ENCODE measurements at places on chromosomes 7 and 10.
A peak's percentile ranks its signal among the peaks of the same experiment; 100 is the strongest.

DNA sequence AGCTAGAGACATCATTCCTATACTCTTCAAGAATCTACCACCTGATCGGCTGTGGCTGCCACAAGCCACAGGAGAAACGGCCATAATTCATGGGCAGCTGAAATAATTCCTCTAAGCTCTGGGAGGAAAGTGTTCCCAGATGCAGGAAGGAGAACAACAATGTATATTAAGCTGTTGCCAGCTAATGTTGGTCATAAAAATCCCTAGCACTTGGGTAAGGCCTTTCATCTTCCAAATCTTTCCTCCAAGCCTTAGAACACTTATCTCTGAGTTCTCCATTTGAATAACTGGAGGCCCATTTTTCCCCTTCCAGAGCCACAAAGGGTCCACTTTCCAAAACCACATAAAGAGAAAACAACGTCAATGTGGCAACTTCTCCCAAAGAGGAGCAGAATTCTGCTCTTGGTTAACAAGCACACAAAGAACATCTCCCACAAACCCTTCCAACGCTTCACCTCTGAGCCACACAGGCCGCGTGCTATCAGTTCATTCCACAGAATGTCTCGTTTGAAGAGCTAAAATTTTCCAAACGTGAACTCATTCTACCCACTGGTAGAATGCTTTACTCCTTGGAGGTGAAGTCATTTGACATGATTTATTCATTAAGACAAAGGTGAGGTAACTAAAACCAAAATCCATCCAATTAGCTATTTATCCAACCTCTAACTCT is 11.2 kb downstream of the KCNMA1 start:
- no peak for DNase-seq

- DNase-seq, result peak; percentile 66
These were observed 90.3 kb downstream of the MYL10 start for GRCh38 chr7:101538596-101539459.

DNA sequence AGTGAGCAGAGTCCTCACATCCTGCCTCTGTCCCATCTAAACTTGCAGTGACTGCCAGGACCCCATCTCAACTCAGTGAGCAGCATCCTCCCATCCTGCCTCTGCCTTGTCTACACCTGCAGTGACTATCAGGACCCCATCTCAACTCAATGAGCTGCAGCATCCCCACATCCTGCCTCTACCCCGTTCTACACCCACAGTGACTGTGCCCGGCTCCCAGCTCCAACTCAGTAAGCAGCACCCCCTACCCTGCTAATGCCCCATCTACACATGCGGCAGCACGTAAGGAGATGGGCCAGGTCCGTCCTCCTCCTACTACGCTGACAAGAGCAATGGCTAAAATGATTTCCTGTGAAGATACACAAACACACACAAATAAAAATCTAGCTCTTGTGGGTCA is 65.5 kb downstream of the TNS3 start:
- DNase-seq, result no peak

DNA sequence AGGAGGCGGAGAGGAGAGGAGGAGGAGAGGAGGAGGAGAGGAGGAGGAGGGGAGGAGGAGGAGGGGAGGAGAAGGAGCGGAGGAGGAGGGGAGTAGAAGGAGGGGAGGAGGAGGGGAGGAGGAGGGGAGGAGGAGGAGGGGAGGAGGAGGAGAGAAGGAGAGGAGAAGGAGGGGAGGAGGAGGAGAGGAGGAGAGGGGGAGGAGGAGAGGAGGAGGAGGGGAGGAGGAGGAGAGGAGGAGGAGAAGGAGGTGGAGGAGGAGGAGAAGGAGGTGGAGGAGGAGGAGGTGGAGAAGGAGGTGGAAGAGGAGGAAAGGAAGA is 15.5 kb upstream of the CRCP start:
- DNase-seq, result no peak

GRCh38 chr7:8442814-8443304 is 9.4 kb downstream of the NXPH1 start:
- peak; percentile 73 for DNase-seq

- DNase-seq, result peak; percentile 43
These were observed 549 bp downstream of the CALY start for GRCh38 chr10:133336118-133336576.

- no peak for DNase-seq
These were observed 13.5 kb upstream of the GPR85 start for GRCh38 chr7:113100121-113100603.

GRCh38 chr10:75108684-75109458 is 2.6 kb upstream of the SAMD8 start:
- no peak for DNase-seq

DNA sequence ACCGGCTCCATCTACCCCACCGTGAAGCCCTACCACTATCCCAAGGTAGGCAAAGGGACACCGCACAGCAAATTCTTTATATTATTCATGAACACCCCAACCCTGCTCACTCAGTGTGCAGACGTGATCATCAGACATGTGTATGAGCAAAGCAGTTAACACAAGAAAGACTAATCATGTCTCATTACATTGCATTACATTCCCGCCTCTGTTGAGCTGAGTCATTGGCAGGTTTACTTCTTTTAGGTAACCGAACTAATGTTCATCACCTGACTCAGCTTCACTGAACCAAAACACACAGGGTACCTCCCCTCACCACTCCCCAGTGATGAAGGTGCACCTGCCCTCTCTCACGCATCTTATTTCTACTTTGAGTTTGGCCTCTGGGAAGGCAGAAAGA is 233.4 kb downstream of the PAXIP1 start:
- no peak for DNase-seq

DNA sequence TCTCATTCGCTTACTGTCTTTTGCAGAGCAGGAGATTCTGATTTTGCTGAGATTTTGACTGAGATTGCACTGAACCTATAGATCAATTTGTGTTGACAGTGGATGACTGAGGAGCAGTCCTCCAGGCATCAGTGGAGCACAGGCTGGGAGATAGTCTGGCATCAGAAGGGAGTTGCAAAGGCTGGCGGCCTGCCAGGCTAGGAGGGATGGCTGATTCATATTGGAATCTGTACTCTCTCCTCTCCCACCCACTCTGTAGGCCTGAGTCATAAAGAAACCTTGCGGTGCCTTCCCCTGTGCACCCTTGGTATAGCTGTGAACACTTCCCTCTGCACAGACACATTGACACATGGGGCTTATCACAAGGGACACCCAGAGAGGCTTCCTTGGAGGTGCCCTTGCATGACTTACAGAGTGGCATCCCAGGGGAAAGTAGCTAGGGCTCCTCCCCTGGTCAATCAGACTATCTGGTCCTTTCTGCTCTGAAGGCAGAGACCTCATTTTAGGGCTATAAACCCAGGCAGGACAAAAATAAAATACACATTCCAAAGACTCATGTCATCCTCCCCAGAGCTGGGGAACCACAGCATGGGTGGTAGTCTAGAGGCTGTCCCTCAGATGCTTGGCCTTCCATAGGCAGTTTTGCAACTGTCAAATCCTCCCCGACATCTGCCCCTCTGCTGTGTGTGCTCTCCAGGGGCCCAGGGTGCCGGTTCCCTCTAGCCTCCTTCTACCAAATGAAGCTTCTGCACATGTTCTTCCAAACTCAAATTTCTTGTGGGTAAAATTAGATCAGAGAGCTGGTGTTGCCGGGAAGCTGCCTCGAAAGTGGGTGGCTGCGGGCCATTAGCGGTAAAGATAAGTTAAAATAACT is 37.4 kb upstream of the EEPD1 start:
- DNase-seq, result peak; percentile 79

- DNase-seq, result no peak
These were observed 44.8 kb upstream of the CUX1 start for GRCh38 chr7:101772508-101773211.

GRCh38 chr10:72552857-72553256 is 73.0 kb downstream of the MICU1 start:
- no peak for DNase-seq

DNA sequence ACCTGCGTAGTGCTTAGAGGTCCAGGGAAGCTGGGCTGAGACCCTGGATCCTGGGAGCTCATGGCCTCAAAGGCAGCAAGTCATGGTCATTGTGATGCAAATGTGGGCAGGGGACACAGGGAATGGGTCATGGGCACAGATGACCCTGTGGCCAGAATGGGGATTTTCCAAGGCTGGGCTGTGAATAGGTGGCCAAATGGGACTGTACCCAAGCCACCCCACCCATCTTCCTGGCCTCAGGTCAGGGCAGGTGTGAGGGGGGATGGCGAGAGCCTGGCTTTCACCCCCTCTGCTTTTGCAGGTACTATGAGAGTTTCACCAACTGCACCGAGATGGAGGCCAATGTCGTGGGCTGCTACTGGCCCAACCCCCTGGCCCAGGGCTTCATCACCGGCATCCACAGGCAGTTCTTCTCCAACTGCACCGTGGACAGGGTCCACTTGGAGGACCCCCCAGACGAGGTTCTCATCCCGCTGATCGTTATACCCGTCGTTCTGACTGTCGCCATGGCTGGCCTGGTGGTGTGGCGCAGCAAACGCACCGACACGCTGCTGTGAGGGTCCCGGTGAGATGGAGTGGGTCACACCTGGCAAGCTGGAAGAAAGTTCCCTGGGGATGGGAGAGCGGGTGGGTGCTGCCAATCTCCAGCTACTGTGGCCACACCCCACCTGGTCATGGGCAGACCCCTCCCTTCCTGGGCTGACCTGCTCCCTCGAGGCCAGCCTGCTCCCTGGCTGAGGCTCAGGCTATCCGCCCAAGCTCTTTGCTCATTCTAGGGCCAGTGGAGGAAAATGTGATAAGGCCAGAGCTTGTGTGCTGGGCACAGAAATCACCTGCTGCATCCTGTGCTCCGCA is 25.5 kb downstream of the RAMP3 start:
- DNase-seq, result peak; percentile 30

- DNase-seq, result no peak
These were observed 188.0 kb downstream of the CDCA7L start for GRCh38 chr7:21757537-21758282.

DNA sequence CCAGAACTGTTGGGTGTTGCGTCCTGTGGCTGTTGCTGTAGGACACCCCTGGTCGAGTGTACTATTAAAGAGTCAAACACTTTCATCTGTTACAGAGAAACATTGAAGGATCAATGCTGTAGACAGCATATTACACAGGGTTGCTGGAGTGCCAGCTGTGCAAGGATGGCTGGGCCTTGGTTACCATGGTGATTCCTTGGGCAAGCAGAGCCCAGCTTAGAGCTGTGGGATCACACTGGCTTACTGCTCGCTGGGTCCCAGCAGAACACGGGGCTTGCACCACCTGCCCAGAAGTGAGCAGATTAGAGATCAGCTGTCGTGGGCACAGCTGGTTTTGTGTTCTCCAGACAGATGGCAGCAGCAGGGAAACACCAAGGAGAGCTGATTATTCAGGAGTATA is 76.0 kb downstream of the GPR141 start:
- DNase-seq, result no peak

- DNase-seq, result no peak
These were observed 562.9 kb upstream of the TPK1 start for GRCh38 chr7:145398758-145399157.

DNA sequence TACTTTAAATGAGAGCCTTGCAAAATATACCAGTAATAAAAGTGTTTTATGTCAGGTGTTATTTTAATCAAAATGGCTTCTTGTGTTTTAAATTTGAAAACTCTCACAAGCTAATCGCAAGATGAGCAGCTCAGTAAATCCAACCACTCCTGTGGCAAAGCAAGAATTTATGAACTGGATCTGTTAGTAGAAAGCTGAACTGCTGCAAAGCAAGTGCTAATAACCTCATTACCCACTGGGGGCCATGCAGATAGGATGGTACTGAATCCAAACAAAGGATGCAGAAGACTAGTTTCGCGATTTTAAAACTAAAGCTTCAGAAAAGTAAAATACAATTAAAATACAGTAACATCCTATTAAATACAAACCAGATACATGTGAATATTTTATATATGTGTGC is 468.0 kb downstream of the PARD3 start:
- DNase-seq, result no peak

GRCh38 chr7:29123626-29124190 is 22.6 kb downstream of the CPVL start:
- no peak for DNase-seq

- DNase-seq, result no peak
These were observed 618.2 kb upstream of the MGMT start for GRCh38 chr10:128848810-128849209.

DNA sequence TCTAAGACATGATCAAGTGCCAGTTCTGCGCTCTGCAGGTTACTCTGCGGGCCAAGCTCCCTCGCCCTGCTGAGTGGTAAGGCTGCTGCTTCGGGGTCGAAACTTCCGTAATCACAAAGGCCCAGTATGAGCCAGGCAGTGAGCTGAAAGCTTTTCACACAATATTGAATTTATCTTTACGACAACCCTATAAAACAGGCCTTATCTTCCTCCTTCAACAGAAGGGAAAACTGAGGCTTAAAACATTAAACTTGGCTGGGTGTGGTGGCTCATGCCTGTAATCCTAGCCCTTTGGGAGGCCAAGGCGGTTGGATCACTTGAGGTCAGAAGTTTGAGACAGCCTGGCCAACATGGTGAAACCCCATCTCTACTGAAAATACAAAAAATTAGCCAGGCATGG is 83.3 kb downstream of the FAM107B start:
- DNase-seq, result no peak

DNA sequence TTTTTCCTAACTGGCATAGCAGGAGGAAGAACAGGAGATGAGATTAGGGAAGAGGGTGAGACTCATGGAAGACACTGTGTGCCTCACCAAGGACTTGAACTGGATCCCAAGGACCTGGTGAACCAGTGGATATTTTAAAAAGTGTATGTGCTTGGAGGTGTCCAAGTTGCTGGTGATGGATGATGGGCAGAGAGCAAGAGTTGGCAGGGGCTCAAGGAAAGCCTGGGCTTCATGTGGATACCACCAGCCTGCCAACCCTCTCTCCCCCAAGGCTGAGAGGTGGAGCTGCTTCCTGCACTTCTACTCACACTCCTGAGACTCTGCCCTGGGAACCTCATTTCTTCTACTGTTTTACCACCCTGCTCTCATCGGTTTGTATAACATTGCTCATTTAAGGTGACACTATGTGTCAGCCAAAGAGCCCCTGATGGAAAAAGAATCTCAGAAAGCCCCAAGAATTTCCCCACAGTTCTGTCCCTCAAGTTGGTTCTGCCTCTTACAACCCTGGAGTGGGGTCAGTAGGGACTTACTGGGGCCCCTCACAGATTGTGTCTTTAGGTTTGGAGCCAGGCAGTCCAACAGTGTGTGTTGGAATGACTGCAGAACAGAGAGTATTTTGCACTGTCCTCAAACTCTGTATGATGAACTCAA is 56.2 kb upstream of the PDCD4 start:
- no peak for DNase-seq

GRCh38 chr10:3652886-3653285 is 132.1 kb downstream of the KLF6 start:
- no peak for DNase-seq

DNA sequence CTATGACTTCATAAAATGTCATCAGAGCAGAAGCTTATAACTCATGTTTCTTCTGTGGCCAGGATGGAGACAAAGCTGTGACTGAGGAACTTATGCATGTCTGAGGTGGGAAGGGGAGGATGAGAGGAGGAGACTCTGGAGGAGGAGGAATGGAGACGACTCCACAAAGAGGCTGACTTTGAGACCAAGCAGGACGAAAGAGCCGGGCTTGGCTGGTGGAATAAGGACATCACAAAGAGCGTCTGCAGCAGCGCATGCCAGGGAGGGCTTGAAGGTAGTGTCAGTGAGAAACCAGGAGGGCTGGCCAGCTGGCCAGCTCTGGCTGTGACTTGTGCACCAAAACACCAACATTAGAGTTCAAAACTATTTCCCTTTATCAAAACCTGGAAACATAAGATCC is 6.1 kb upstream of the GDF2 start:
- DNase-seq, result no peak

- no peak for DNase-seq
These were observed 84.5 kb upstream of the PPP2R2D start for GRCh38 chr10:131816157-131816775.

GRCh38 chr7:45716380-45717203 is 142.4 kb downstream of the ADCY1 start:
- no peak for DNase-seq

All from lower lobe of right lung (tissue), 2 donors.